ENCODE measurements at places on chromosomes 1 and 21.

DNA sequence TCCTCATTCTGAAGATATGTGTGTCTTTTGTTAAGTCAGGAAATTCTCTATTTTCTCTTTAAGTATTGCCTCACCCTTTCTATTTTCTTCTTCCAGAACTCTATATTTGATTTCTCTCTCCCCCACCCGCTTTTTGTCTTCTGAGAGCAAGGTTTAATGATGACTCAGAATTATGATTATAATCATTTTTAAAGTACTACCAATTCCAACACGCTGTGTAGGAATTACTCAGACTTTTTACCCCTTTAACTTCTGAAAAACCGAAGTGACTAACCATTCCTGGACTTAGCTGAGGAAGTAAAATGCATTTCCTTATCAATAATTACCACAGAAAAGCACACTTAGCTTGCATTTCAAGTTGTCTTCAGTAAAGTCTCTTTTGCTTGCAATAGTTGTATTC is 20.8 kb upstream of the SCYL3 start:
- DNase-seq: no peak

DNA sequence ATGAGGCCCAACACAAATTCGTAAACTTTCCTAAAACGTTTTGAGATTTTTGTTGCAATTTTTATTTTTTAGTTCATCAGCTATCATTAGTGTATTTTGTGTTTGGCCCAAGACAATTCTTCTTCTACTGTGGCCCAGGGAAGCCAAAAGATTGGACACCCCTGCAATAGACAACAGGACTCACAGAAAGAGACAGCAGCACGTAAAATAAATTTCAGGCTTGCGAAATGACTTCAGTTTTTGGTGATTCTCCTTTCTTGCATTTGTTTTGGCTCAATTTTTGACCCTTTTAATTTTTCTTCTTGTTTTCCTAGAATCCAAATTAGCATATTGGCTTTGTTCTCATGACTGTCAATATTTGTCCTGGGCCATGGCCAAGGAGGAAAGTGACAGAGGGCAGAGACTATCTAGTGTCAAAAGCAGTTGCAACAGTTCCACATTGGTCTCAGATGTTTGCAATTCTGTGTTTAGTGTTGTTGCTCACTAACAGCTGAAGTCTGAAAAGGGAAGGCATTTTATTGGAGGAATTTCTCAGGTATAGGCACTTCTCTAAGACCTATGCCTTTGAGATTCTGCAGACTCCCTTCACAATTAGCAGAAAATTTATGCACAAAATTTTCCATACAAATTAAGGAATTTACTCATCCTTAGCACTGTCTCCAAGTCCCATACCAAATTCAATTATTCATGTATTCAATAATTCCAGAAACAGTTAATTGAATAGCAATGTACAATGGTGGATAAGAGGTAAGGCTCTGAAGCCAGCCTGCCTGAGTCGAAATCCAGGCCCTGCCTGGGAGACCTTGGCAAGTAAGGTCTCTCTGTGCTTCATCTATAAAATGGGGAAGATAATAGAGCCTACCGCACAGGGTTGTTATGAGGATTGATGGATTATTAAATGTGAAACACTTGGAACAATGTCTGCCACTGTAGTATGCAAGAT is 160.9 kb upstream of the IVNS1ABP start:
- DNase-seq: no peak

- DNase-seq: no peak
These were observed 7.2 kb downstream of the LAD1 start for GRCh38 chr1:201391651-201392511.

DNA sequence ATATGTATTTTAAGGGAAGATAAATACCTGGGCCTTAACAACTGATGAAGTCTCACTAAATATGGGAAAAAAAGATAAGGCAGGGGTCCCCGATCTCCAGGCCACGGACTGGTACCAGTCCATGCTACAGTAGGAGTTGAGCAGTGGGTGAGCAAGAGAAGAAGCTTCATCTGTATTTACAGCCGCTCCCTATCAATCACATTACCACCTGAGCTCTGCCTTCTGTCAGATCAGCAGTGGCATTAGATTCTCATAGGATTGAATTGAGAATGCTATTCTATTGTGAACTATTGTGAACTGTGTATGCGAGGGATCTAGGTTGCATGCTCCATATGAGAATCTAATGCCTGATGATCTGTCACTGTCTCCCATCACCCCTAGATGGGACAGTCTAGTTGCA is 43.0 kb upstream of the PAXBP1 start:
- DNase-seq: no peak

DNA sequence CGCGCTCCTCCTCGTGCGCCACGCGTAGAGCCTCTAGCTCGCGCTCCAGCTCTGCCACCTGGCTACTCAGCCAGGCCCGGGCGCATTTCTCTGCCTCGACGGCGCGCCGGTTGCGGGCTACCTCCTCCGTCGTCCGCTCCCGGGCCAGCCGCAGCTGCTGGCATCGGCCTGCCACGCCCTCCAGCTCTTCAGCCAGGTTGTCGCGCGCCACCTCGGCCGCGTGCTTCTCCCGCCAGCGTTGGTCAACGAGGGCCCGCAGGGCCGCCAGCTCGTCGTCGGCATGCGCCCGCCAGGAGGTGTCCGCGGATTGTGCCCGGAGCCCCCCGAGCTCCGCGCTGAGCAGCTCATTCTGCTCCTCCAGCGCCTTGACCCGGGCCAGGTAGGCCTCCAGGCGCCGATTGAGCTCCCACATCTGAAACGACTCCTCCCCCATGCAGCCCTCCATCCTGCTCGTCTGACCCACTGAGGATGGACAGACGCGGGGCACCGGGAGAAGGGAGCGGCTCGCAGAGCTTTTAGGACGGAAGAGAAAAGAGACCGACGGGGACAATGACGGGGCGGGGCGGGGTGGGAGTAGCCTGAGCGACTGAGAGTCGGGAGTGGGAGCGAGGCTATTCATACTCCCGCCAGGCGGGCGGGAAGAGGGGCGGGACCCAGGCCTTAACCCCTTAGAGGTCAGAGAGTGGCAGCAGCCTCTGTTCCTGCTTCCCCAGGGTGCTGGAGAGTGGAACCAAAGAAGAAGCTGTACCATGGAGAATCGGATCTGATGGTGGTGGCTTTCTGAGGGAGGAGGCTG is at the start of gene NES:
TSS of gene NES (minus strand) at position 588 of the 796 bp plus-strand sequence. CDS start at position 445, 143 bp downstream.
- DNase-seq: no peak

DNA sequence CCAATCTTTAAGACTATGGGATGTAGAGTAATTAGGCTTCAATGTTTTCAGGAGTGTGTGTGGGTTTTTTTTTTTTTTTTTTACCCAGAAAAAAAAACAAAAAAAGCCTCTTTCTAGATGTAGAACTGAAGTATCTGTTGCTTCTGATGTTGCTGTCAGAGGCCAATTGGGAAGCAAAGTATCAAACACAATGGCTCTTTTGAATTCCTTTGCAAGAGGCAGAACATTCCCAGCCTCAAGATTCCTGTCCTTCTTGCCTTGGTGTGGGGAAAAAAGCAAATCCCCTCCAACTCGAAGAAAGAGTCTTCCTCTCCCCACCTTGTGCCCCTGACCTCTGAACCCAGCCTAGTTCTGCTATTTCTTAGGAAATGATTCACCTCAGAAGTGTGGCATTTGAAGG is 55.4 kb upstream of the LMO4 start:
- no peak for DNase-seq

DNA sequence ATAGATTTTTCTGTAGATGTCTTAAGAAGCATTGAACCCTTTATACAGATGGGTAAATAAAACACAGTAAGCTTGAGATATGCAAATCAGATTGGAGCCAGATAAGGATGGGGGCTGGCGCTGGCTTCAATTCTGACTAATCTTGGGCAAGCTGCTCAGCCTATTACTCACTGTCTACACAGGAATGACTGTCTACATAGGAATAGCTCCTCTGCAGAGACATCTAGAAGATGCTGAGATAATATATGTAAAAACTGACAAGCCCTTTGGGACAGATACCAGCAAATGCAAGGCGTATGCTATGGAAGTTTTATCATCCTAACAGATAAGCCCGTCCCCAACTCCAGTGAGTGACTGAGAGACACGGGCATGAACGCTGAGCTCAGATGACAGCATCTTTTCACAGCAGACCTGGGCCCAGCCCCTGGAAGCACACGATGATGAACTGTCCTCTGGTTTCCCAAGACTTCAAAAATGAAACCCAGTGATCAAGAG is 1.7 kb downstream of the CLDN14 start:
- no peak for DNase-seq

- no peak for DNase-seq
These were observed 62.4 kb upstream of the VAV3 start for GRCh38 chr1:108027389-108027788.

DNA sequence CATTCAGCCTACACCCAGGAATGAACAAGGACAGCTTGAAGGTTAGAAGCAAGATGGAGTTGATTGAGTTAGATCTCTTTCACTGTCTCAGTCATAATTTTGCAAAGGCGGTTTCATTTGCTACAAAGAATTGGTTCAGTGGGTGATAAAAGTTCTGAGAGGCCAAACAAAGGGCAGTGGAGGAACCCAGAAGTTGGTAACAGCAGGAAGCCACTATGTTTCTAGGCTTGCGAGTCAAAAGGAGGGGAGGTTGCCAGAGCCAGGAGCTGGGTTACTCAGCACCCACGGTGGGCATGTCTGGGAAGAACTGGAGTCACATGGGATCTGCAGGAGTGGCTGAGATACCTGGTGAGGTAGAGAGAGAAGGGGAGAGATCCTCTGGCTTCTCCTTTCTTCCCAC is 64.2 kb upstream of the MRPS6 start:
- DNase-seq: no peak

DNA sequence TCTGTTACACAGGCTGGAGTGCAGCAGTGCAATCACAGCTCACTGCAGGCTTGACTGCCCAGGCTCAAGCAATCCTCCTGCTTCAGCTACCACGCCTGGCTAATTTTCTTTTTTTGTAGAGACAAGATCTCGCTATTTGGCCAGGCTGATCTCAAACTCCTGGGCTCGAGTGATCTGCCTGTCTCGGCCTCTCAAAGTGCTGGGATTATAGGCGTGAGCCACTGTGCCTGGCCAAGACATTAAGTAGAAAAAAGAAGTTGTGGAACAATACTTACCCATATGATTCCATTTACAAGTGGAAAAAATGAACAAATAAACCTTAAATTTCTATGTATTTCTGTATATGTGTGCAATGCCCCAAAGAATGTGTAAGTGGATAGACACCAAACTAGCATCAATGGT is 30.3 kb upstream of the ID3 start:
- DNase-seq: no peak

Data from NCI-H1436 treated with DMSO at 0.1 percent for 48 hours (cell line).